ENCODE measurements at places on chromosomes 2 and 18. TPM values are rescaled to one million over a fixed set of nuclear protein-coding genes. Genes with fewer than 3 reads are reported as not detected.
A peak's percentile ranks its signal among the peaks of the same experiment; 100 is the strongest.

DNA sequence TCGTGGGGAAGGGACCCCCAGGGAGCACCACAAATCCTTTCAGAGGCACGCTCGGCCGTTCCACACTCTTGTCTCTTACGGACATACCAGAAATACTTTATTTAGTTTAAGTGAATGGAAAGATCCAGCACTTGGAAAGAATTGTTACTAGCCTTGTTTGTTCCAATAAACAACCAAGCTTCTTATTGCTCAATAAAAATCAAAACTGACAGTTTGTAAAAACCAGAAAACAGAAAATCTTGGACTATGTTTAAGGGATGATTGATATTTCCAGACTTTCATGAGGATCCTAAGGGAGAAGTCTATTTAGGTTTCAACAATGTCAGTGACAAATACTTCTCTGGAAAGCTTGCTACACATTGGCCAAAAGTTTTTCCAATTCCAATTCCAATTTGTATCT lies 31.6 kb upstream of the CCBE1 start:
- no peak overlapping the region for H3K4me3 ChIP-seq
- H3K27ac ChIP-seq, result no peak overlapping the region
- no peak for DNase-seq

DNA sequence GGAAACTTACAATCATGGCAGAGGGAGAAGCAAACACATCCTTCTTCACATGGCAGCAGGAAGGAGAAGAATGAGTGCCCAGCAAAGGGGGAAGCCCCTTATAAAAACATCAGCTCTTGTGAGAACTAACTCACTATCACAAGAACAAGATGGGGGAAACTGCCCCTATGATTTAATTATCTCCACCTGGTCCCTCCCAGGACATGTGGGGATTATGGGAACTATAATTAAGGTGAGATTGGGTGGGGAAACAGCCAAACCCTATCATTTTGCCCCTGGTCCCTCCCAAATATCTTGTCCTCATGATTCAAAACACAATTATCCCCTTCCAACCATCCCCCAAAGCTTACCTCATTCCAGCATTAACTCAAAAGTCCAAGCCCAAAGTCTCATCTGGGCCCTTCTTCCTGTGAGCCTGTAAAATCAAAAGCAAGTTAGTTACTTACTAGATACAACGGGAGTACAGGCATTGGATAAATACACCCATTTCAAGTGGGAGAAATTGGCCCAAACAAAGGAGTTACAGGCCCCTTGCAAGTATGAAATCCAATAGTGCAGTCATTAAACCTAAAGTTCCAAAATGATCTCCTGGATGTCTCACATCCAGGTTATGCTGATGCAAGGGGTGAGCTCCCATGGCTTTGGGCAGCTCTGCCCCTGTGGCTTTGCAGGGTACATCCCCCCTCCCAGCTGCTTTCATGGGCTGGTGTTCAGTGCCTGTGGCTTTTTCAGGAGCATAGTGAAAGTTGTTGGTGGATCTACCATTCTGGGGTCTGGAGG lies 122.3 kb downstream of the MYCN start:
- H3K27ac ChIP-seq, result no peak overlapping the region
- no peaks in the 10 kb centered on the region for H3K4me1 ChIP-seq
- H3K4me3 ChIP-seq, result no peak overlapping the region
- H3K36me3 ChIP-seq, result no peaks in the 10 kb centered on the region
- DNase-seq, result no peak
- H3K27me3 ChIP-seq, result no peaks in the 10 kb centered on the region

DNA sequence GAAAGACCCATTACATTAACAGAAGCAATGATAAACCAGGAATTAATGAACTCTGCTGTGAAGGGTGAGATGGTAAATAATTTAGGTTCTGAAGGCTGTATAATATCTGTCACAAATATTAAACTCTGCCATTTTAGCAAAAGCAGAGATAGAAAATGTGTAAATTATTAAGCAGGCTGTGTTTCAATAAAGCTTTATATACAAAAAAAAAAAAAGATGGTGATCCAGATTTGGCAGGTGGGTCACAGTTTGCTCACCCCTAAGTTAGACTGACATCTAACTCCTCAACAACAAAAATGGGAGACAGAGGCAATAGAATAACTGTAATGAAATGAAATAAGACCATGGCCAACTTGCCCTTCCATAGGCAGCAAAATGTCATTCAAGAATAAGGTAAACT lies 157.3 kb upstream of the FANCL start:
- no peak overlapping the region for H3K27ac ChIP-seq
- no peak overlapping the region for H3K4me3 ChIP-seq
- H3K4me1 ChIP-seq, result no peaks in the 10 kb centered on the region
- no peaks in the 10 kb centered on the region for H3K27me3 ChIP-seq

DNA sequence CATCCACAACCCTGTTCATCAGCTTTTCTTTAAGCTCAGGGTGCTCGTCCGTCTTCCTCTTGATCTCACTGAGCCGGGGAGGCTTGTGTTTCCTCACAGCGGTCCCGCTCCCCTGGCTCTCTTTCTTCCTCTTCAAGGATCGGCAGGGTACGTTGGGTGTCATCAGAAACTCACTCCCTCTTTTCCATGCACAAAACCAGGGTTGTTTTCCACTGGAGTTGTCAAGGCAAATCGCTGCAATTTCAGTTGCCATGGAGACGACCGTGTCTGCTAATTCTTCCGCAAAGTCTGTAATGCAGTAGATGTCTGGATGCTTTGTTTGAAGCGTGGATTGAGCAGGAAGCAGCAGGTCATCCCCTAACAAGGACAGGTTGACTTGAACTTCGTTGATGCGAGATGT lies 146.4 kb downstream of the DAW1 start:
- H3K36me3 ChIP-seq, result no peaks in the 10 kb centered on the region
- no peaks in the 10 kb centered on the region for H3K4me1 ChIP-seq
- no peak for DNase-seq
- H3K4me3 ChIP-seq, result no peak overlapping the region
- H3K27me3 ChIP-seq, result no peaks in the 10 kb centered on the region
- H3K27ac ChIP-seq, result no peak overlapping the region

DNA sequence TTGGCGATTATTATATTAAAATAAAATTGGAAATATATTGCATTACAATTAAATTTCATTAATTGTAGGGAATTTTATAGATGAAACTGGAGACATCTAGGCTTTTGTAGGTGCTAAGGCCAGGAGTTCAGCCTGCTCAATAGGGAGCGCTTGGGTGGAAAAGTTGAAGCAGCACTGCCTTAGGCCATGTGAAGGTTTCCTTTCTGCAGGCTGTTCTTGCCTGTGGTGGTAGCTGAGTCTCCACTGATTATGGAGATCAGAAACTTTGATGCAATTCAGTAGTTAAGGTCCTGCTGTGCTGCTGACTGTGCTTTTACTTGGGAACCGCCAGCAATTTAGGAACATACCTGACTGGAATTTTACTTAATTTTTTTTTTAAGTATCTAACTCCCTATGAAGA lies 179.9 kb upstream of the BOD1L2 start:
- no peak overlapping the region for H3K4me3 ChIP-seq
- H3K36me3 ChIP-seq, result no peaks in the 10 kb centered on the region
- no peak overlapping the region for H3K27ac ChIP-seq
- no peak for DNase-seq

DNA sequence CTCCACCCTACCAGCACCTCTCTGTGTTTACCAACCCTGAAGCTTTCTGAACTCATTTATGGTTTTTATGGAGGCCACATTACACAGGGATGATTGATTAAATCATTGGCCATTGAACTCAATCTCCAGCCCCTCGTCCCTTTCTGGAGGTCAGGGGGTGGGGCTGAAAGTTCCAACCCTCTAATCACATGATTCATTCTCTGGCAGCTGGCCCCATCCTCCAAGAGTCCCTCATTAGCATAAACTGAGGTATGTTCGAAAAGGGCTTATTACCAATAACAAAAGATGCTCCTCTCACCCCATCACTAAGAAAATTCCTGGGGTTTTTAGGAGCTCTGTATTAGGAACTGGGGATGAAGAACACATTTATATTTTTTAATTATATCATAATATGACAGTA lies 92.3 kb downstream of the DIS3L2 start:
- DNase-seq, result no peak
- no peaks in the 10 kb centered on the region for H3K27me3 ChIP-seq
- H3K4me3 ChIP-seq, result no peak overlapping the region
- no peak overlapping the region for H3K27ac ChIP-seq
- no peaks in the 10 kb centered on the region for H3K36me3 ChIP-seq

DNA sequence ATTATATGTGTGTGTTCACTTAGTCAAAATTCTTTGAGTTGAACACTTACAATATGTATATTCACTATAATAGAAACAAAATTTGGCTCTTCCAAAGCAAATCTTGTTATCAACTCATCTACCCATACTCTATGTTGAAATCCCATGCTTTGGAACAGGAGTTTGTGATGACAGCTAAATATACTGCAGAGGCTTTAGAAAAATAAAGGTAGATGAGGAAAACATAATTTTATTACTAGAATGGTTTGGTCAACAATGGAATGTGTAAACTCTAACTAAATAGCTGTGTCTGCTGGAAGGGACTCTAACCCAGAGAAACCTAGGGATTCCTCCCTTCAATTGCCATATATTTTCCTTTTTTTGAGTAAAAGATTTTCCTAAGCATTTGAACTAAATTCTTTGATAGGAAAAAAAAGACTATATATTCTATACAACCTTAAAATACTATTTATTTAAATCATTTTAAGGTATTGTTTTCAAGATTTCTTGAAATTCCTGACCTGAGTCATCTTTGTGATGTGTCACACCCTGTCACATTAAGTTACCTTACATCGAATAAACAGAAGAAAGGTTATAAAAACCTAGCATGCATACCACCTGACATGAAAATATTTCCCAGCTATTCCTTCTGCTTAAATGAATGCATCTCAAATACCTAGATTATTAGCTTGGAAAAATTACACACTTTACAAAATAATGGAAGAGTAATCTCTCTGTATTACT lies 175.5 kb downstream of the OTX1 start:
- H3K27ac ChIP-seq, result no peak overlapping the region
- DNase-seq, result no peak
- no peak overlapping the region for H3K4me3 ChIP-seq
- H3K36me3 ChIP-seq, result no peaks in the 10 kb centered on the region

DNA sequence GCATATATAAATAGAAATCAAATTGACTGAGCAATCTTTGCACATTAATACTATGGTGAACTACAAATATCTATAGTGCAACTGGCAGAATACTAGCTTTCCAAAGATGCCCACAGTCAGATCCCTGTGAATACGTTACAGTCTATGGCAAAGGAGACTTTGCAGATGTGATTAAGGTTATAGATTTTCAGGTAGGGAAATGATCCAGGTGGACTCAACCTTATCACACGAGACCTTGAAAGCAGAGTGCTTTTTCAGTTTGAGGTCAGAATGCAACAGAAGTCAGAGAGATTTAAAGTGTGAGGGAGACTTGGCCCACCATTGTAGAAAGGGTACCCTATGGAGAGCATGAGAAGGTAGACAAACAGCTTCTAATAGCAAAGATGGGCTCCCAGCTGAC lies 122.6 kb downstream of the TRIB2 start:
- H3K4me3 ChIP-seq, result no peak overlapping the region
- H3K36me3 ChIP-seq, result no peaks in the 10 kb centered on the region
- no peaks in the 10 kb centered on the region for H3K27me3 ChIP-seq

GRCh38 chr18:55265984-55266383 lies 306.7 kb upstream of the CCDC68 start:
- peak; percentile 37 for DNase-seq
- no peaks in the 10 kb centered on the region for H3K27me3 ChIP-seq
- H3K4me1 ChIP-seq, result peaks cover 25% of the 10 kb centered on the region
- H3K36me3 ChIP-seq, result peaks cover 19% of the 10 kb centered on the region

DNA sequence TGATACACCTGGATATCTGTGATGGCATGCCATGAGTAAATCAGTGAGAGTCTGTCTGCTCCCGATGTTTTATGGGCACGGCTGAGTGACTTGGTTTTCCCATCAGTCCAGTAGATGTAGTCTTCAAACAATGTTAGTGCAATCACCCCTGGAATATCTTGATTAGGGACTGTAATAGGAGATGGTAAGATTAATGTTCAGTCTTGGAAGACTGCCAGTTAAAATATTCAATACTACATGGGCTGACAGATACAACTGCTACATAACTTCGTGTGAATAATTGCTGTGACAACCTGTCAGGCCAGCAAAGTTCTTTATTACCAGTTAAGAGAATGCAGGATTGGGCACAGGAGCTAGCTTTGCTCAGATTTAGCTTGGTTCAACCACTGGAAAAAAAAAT lies 1673.3 kb downstream of the LRP1B start:
- H3K27me3 ChIP-seq, result no peaks in the 10 kb centered on the region
- DNase-seq, result no peak
- no peak overlapping the region for H3K4me3 ChIP-seq
- H3K4me1 ChIP-seq, result 0 out of 2 replicates have a peak, but pooled peaks cover 4% of the 10 kb centered on the region

- H3K4me1 ChIP-seq, result no peaks in the 10 kb centered on the region
- H3K36me3 ChIP-seq, result no peaks in the 10 kb centered on the region
- peak; percentile 27 for DNase-seq
- H3K27ac ChIP-seq, result no peak overlapping the region
Observed at GRCh38 chr2:230942920-230943896, 18.2 kb upstream of the GPR55 start.

GRCh38 chr2:202014318-202014717 lies 19.3 kb upstream of the FZD7 start:
- no peak overlapping the region for H3K4me3 ChIP-seq
- H3K4me1 ChIP-seq, result no peaks in the 10 kb centered on the region
- DNase-seq, result peak; percentile 26
- no peaks in the 10 kb centered on the region for H3K36me3 ChIP-seq
- H3K27ac ChIP-seq, result no peak overlapping the region

- DNase-seq, result no peak
- H3K27ac ChIP-seq, result no peak overlapping the region
- H3K27me3 ChIP-seq, result no peaks in the 10 kb centered on the region
- H3K36me3 ChIP-seq, result no peaks in the 10 kb centered on the region
- no peak overlapping the region for H3K4me3 ChIP-seq
Observed at GRCh38 chr2:210635257-210635656, 78.9 kb downstream of the CPS1 start.

- H3K36me3 ChIP-seq, result no peaks in the 10 kb centered on the region
- H3K4me3 ChIP-seq, result no peak overlapping the region
- H3K4me1 ChIP-seq, result no peaks in the 10 kb centered on the region
- DNase-seq, result no peak
- H3K27ac ChIP-seq, result no peak overlapping the region
Observed at GRCh38 chr2:142981756-142982155, 104.3 kb downstream of the KYNU start.

Gene KIAA2012
- polyA plus RNA-seq, result 0.13 TPM

Gene GULP1
- 6.1 TPM for polyA plus RNA-seq

Gene COPS7B
- 29.7 TPM for polyA plus RNA-seq

Gene ACVR1C
- not detected for polyA plus RNA-seq

Gene STARD7
- 93.3 TPM for polyA plus RNA-seq

Gene MAB21L4
- not detected for polyA plus RNA-seq

Gene PPM1B
- polyA plus RNA-seq, result 23.1 TPM

Gene REG1B
- polyA plus RNA-seq, result not detected

Gene MAPK4
- polyA plus RNA-seq, result not detected

Gene NLRC4
- 0.18 TPM for polyA plus RNA-seq

Data from GM23248 (cell line).